Gastrocnemius medialis (tissue), 4 donors: ENCODE measurements at places on chromosomes 6 and 20. TPM values are rescaled to one million over a fixed set of nuclear protein-coding genes. Genes with fewer than 3 reads are reported as not detected.

GRCh38 chr6:87045521-87046075, 49.3 kb downstream of the CGA start:
- DNase-seq: no peak

DNA sequence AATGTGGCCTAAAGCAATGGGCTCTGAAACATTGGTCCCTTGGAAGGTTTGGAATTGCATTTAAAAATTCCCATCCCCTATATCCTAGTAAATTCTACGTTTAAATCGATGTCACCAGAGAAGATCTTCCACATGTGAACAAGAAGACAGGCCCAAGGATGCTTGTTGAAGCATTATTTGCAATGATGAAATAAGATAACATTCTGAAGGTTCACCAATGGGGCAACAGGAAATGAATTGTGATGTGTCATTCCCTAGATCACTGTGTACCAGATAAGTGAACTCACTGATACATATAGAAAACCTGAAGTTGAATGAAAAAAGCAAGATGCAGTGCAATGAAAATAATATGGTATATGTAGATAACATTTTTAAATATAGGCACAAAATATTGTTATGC, 464.3 kb upstream of the BTBD3 start:
- no peak for DNase-seq

- no peak for DNase-seq
These were observed 44.0 kb upstream of the COL21A1 start for GRCh38 chr6:56291302-56291917.

GRCh38 chr6:33861722-33862121, 57.9 kb upstream of the MLN start:
- no peak for DNase-seq

- DNase-seq: peak; percentile 87
These were observed 40.9 kb downstream of the ALDH8A1 start for GRCh38 chr6:134908906-134909516.

- peak; percentile 59 for DNase-seq
These were observed 719 bp downstream of the HSP90AB1 start for GRCh38 chr6:44247338-44248302.

DNA sequence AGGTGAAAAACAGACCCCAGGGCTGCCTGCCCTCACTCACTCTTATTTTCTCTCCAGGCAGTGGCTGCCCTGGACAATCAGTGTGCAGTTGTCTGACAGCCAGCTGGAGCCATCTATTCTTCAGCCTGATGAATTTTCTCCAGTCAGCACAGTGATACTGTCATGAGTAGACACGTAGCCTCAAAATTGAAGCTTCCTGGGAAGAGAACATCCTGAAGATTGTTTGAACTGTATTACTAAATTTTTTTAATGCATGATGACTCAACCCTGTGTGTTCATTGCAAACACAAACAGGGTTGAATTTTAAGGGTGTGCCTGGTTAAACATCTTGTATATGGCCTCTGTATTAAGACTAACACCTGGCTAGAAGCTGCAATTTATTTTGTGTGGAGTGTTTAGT, 49.8 kb upstream of the STXBP5 start:
- DNase-seq: no peak

DNA sequence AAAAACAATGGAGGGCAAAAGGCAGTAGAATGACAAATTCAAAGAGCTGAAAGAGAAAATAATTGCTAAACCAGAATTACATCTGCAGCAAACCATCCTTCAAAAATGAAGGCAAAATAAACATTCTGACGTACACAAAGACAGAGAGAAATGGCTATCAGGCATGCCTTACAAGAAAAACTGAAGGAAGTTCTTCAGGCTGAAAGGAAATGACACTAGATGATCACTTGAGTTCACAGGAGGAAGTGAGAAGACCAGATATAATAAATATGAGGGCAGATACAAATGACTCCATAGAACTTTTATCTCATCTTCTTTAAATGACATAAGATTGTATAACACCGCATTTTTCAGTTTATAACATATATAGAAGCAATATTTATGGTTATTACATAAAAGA, 30.0 kb downstream of the DZANK1 start:
- no peak for DNase-seq

DNA sequence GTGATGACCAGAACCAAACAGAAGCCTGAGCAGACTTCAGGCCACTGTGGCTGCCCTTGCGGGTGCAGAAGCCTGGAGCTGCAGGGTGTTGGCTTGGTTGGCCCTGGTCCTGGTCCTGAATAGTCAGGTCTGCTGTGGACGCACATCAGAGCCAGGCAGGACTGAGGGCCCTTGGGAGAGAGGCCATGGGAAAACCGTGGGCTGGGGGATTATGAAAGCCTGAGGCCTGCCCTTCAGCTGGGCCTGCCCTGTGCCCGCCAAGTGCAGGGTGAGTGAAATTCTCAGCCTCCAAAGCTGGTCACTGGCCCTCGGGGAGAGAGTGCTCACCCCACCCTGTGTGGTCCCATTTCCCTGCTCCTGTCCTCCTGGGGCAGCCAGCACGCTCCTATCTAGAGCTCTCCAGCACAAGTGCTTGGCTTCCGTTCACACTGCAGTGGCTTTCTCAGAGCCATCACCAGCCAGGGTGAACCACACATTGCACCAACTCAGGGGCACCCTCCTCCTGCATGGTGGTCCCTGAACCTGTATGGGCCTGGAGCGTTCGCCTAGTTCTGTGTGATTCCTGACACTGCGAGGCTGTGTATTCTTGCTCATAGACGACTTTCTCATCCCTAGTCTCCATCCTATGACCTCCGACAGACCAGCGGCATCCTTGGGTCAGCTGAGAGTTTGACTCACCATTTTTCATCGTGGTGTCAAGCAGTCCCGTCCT, 146.1 kb downstream of the TTLL2 start:
- no peak for DNase-seq

Gene SLC22A2
- total RNA-seq: not detected

Gene ITPA
- total RNA-seq: 27.2 TPM

Gene RNF182
- total RNA-seq: 0.10 TPM

Gene PTCRA
- total RNA-seq: not detected

Gene COL20A1
- 0.23 TPM for total RNA-seq
